ENCODE measurements at places on chromosomes 4 and X.

DNA sequence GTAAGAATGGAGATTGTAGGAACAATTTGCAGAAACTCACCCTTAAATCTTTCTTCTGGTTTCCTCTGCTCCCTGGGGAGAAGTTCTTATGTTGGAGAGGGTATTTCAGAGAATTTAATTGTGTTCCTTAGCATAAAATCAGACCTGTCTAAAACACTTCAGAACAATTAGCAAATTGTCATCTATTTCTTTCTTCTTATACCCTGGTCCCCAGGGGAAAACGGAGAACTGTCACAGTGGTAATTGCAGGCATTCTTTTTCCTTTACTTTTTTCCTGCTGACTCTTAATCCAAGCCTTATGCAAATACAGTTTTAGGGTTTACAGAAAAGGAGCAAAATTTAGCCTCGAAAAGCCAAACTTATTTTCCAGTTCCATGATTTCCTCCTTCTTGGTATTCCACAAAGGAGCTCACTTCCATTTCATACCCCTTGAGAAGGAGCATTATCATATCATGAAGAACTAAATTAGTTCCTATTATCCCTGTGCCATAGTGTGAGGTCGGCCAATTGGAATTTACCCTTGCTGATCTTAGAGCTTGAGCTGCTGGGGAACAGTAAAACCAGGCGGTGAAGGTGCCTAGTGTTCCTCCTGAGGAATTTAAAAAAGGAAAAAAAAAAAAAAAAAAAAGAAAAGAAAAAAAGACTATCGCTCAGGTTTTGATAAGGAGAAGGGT, 173.8 kb downstream of the IL15 start:
- no peak for DNase-seq

GRCh38 chr4:74044677-74045076, 6.2 kb upstream of the CXCL3 start:
- no peak for DNase-seq

DNA sequence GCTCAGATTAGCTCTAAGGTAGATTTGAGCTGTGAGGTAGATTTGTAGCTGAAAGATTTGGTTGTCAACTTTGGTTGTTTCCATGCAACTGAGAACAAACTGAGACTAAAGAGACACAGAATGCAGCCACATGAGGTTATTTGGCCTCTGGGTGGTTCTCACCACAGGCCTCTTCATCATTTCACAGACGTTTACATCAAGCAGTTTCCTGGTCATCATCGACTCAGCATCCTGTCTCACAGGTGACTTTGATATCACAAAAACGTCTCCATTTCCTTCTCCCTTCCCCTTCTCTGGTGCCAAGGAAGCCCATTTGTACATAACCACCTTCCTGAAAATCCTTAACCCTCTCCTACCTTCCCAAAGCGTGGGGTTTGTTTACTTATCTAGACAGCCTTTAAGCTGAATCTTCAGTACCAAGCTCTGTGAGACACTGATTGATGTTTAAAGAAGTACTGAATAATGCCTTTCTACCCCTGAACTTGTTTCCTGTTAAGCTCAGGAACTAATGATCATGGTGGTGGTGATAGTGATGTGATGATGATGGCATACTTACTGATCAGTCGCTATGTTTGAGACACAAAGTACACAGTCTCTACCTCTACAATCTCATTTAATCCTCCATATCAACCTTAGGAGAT, 81.9 kb downstream of the FAM114A1 start:
- peak; percentile 31 for DNase-seq

DNA sequence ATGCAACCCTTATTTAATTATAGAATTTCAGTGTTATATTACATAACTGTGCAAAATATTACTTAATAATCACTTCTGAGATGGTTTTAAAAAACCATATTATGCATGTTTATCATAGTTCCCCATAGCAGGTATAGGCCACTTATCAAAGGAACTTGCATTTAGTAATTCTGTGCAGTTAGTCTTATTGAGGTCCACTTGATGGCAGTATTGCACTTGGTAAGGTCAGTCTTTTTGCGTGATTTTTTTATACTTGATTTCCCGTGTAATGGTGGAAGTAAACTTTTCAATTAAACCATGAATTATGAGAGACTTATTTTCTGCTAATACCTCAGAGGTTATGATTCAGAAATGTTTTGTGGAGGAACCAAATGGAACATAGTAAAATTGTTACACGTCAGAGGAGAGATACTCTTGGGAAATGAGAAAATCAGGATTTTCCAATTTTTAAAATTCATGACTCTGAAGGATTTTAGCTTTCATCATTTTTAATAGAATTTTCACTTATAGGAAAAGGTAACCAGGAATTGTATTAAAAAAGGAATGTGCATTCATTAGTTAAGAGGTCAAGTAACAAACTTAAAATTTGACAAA, 230.0 kb downstream of the CCSER1 start:
- DNase-seq = no peak

GRCh38 chr4:169565606-169566005, 46.8 kb downstream of the NEK1 start:
- no peak for DNase-seq

DNA sequence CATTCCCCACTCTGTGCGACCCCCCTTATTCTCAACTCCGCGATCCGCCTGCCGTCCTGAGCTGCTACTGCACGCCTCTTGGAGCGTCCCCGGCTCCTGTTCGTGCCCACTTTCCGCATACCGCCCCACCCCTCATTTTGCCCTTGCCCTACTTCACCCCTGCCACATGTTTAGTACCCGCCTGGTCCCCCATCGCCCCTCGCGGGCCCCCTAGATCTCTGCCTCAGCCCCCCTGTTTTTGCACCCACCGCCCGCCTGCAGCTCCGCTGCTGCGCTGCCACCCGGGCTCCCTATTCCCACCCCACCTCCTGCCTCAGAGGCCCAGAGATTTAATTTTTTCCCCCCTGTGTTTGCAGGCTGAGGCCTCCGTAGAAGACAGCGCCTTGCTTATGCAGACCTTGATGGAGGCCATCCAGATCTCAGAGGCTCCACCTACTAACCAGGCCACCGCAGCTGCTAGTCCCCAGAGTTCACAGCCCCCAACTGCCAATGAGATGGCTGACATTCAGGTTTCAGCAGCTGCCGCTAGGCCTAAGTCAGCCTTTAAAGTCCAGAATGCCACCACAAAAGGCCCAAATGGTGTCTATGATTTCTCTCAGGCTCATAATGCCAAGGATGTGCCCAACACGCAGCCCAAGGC, 1.4 kb downstream of the MAGED1 start:
- no peak for DNase-seq

DNA sequence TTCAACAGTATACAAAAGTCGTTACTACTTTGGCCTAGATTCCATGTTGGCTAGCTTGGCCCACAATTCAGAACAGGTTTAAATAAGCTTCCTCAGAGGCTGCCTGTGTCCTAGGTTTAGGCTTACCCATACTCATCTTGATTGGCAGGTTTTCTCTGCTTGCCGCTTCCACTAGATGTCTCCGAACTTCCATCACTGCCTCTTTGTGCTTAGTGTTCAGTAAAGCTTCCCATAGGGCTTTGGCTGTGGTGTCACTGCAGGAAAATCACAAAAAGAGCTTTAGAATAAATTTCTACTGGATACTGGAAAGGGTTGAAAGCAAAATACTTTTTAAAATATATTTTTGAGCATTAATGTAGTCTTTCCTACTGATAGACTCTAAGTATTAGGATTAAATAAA, 52.4 kb downstream of the SCFD2 start:
- no peak for DNase-seq

DNA sequence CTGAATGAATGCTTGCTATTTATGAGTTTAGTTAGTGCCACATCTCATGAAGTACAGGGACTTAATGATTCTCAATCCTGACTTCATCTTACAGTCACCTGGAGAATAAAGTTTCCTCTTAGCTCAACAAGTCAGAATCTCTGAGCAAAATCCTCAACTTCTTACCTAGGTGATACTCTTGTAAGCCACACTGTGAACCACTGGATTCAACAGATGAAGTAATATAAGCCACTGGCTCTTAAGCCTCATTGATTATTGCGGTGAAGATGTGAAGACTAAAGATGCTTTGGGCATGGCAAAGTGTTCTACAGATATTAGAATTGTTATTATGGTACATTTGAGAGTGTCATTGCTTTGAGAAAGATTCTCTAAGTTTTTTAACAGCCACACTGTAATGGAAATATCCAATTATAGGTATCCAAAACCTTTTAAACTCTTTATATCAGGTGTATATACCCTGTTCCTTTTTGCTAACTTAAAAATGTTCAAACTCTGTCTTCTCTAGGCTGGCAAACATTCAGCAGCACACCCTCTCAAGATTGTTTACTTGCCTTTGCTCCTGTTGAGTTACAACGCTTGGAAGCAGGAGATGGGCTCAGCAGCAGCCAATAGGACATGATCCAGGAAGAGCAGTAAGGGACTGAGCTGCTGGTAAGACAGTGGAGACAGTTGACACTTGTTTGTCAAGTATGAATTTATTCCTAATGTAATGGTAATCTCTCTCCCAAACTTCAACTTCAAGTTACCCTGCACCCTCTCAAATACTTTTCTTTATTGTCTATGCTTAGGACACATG, 43.4 kb downstream of the TET2 start:
- DNase-seq = no peak

DNA sequence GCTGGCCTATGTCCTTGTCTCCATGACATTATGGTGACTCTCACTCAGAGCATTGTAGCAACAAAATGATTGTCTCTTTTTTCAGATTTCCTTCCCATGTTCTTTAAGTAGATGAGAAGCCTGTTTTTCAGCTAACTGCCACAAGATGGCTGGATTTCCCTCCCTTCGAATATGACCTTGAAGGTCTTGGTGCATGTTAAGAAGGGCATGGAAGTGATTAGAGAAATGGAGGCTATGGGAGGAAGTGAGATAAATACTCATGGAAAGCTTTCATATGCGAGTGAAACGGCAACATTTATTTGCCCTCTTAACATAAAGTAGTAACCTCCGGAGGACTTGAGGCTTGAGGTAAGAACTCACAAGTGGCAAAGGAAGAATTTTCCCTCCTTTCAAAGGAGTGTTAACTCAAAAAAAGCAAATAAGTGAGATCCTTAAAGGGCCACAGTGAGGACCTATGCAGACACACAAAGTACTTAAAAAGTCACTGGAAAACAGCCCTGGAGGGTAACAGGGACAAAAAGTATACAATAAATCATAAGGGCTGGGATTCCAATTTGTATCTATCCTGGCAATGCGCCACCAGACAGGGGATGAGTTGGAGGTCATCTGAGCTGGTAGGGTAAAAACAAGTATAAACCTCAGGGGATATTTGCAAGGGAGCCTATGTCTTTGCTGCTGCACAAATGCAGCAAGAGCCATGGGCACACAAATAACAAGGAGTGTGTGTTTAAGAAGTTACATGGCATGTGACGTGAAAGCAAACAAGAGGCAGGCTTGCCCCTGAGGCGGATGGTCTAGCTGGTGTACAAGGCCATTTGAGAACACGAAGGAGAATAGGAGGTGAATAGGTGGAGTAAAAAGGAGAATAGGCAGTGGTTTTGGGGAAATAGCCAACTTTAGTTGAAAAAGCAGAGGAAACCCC, 96.2 kb downstream of the CPE start:
- no peak for DNase-seq

DNA sequence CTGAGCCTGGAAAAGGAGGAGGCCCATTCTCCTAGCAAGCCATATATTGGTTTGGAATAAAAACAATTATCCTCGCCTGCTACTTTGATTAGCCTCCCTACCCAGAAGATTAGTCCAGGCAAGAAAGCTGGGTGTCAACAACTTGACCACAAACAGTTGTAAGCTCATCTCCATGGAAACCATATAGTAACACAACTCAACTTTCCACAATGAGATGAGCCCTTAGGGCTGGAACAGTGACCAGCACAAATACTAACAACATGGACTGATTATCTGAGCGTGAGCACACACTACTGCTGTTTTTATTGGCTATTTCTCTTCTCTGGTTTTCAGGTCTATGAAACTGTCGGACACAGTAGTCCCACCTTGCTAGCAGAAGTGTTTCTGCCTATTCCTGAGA, 80.8 kb downstream of the CC2D2A start:
- DNase-seq = no peak

GRCh38 chr4:70721747-70722146, at the start of gene RUFY3:
Gene RUFY3 (plus strand): TSS chr4:70721964. CDS start chr4:70722574, 610 bp downstream.
- DNase-seq = no peak

GRCh38 chrX:62928906-62929305, 422.2 kb downstream of the SPIN4 start:
- no peak for DNase-seq

GRCh38 chr4:21013501-21013900, 313.2 kb downstream of the PACRGL start:
- no peak for DNase-seq

DNA sequence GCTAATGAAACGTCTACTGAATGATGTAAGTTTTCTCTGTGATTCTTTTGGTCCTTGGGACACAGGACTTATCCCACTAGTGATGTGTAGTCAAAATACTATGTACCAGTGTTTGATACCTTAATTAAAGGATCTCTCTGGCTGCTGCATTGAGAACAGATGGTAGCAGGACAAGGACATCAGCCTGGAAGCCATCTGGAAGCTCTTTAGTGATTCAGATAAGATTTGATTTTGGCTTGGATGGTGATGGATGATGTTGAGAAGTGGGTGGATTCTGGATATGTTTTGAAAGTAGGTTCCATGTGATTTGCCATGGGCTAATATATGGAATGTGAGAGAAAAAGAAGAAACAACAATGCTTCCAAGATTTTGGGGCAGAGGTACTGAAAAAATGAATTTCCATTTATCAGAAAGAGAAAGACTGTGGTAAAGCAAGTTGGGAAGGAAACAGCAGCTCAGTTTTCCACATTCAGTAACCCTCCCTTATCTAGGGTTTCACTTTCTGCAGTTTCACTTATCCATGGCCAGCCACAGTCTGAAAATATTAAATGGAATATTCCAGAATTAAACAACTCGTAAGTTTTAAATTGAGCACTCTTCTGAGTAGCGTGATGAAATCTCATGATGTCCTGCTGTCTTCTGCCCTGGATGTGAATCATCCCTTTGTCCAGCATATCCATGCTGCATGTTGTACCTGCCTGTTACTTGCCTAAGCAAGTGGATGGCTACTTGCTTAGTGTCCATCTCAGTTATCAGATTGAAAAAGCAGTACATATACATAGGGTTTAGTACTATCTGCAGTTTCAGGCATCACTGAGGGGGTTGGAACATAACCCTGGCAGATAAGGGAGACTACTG, 15.6 kb downstream of the CD38 start:
- DNase-seq = no peak

All from activated CD4-positive, alpha-beta T cell treated with anti-CD3 and anti-CD28 coated beads, Interleukin-2, amount 50 U/mL, for 1 hour (primary cell).